Head of caudate nucleus (tissue), 42 donors: ENCODE measurements at places on chromosomes 7 and 10.
A peak's percentile ranks its signal among the peaks of the same experiment; 100 is the strongest.

- no peak for DNase-seq
Measured at GRCh38 chr10:58081353-58081752, 186.3 kb downstream of the IPMK start.

DNA sequence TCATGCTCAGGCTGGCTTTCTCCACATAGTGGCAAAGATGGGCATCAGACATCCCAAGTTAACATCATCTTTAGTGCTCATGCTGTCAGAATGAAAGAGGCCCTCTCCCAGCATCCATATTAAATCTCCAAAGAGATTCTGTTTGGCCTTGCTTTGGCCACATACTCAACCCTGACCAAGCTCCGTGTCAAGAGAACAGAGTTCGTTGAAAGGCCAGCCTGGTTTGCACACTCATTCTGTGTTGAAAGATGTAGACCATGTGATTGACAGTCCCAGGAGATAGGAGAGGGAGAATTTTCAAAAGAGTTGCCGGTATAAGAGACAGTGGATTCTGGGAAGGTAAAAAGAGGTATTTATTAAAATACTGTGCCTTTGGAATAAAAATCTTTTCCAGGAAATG is 19.7 kb downstream of the MET start:
- DNase-seq, result no peak

DNA sequence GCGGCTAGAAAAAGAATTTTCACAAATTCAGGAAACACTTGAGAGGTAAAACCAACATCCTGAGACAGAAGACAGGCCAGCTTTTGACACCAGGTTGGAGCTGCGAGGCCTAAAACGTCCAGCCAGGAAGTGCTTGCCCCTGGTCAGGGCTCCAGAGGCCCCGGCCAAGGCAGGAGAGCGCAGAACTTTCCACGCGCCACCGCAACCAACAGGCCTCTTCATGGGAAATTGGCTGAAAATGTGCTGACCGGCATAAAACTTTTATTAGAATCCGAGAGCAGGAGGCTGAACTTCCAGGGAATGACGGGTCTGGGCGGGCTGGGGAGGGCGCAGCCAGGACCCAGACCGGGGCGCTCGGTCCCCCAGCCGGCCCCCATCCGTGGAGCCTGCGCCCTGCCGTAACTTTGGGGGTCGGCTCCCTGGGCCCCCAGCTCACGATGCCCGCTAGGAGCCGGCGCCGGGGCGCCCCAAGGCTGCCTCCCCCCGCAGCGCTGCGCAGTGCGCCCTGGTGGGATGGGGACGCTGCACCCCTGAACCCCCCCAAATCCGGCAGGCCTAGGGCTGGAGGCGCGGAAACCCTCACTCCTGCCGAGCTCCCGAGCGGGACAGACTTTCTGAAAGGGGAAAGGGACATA is 414.0 kb upstream of the MKI67 start:
- no peak for DNase-seq

DNA sequence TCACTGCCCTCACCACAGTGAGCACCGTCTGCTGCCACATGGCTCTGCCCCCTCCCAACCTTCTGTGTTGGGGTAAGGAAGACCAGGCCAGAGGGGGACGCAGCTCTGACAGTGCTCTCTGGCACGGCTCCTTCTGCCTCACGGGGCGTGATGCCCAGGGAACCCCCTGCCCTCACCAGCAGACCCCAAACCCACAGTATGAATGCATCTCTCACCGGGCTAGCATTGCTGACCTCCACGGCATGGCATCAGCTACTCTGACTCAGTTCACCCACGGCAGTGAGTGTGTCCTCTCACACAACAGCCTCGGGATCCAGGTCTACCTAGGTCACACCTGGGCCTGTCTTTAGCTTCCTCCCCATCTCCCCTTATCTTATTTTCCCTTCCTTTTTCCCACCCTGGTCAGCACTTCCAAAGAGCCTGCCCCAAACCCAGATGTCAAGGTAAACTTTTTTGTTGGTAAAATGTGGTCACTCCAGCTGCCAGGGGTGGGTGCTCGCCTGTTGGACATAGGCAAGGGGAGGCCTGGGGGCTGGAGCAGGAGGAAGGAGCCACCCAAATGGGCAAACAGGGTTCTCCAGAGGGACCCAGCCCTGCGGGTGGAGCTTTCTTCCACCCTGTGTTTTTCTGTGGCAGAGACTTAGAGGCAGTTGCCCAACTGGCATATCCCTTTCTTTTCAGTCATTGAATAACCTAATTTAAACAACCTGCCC is 4.4 kb downstream of the CALML3 start:
- no peak for DNase-seq

GRCh38 chr7:45573204-45573603 is 964 bp upstream of the ADCY1 start:
- no peak for DNase-seq

- DNase-seq, result no peak
Measured at GRCh38 chr10:12690525-12691126, 310.9 kb downstream of the CCDC3 start.

GRCh38 chr7:111986601-111987000 is 219.6 kb downstream of the DOCK4 start:
- DNase-seq, result no peak

DNA sequence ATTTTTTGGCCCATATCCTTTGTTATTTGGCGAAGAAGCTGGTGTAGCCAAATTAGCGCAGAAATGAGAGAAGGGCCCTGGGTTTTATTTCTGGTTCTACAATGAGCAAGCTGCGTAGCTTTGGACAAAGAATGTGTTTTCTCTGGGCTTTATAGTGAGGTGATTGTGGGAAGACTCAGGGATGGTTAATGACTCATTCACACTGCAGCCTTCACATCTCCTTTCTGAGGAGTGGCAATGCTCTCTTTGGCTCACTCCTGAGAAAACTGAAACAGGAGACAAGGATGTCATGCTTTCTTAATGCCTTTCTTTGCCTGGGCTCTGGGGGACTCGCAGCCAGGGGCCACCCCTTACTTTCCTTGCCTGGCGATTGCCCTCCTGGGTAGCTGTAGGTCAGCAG is 271.0 kb upstream of the PODXL start:
- DNase-seq, result no peak

GRCh38 chr7:3087243-3087755 is 43.6 kb upstream of the CARD11 start:
- no peak for DNase-seq

GRCh38 chr7:70338015-70338414 is 739.7 kb downstream of the AUTS2 start:
- no peak for DNase-seq

- DNase-seq, result no peak
Measured at GRCh38 chr7:2205036-2205780, 27.5 kb downstream of the MAD1L1 start.

DNA sequence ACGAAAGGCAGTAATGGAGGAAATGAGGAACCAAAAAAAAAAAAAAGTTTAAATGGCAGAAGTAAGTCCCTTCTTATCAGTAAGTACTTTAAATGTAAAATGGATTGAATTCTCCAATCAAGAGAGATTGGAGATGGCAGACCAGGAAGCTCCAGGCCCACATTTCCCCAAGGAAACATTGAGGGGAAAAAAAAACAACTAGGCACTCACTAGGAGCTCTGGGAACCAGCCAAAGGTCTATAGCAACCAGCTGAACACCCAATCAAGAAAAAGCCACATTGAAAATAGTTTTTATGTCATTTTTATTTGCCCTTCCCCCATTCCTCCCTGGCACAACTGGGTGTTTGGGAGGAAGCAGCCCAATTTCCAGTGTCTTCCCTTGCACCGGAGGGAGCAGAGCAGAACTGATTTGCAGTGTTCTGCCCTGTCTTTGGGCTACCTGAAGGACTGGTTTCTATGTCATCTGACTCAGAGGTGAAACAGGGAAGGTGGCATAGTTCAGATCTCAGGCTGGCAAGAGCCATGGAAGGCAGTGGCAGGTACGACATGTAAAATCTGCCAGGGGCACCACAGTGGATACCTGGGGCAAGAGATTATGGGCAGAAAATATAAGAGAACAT is 121.9 kb downstream of the SMURF1 start:
- DNase-seq, result no peak

- DNase-seq, result no peak
Measured at GRCh38 chr7:140990193-140990962, 24.4 kb downstream of the MRPS33 start.

GRCh38 chr7:28705350-28705749 is 252.8 kb downstream of the TRIL start:
- no peak for DNase-seq

DNA sequence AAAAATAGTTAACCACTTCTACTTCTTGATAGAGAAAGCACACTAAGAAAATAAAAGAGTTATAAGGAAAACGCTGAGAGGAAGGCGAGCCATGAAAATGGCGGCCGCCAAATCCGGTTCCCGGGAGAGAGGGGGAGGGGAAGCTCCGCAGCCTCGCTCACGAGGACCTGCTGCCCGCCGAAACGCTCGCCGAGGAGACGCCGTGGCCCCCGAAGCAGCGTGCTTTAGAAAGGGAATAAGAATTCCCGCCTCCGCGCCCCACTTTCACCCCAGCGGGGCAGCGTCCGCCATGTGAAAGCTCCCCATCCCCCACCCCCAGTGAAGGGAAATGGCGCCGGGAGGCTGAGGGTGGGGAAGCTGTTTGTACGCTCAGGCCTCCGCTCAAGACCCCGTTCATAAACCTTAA is 505 bp downstream of the HNRNPA2B1 start:
- DNase-seq, result peak; percentile 85

DNA sequence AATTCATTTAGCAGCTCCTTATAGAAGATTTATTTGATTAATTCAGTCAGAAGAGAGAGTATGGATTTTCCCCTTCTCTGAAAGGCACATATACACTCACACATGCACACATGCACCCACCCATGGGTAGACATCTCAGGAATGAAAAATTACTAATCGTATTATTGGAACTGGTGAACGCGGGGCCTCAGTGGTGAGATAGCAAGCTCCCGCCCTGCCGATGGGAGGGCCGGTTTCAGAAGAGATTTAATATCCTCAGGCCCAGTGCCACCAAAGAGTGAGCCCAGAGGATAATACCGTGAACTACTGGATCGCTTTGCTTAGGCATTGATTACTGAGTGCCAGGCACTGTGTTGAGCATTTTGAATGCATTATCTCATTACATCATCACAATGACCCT is 38.0 kb upstream of the EMX2 start:
- no peak for DNase-seq

DNA sequence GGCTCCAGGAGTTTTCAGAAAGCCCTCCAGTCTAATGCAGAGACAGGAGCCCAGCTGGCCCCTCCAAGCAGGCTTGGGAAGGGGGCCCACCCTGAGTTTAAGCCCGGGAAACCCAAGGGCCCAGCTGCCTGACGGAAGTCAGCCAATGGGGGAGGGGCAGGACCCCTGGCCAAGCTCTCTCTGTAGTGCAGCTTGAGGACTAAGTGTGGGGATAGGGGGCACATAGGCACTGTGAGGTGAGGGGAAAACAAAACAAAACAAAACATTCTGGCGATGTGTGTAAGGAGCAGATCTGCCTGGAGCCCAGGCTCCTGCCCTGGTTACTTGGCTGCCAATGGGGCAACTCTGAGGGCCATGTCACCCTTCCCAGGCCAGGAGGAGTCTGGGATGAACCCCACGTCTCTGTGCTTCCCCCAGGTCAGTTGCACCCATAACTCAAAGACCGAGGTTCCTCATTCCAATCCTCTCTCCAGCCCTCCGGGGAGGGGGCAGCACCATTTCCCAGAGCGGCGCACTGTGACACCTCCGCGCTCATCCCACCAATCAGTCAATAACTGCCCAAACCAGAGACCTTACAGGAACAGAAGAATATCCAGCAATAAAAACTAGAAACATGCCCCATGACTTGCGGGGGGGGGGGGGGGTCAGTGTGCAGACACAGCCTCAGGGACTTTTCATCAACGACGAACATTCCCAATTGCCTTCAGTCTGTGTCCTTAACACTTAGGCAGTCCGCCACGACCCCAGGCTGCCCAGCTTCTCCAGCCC is 1.7 kb downstream of the CXCL12 start:
- no peak for DNase-seq

DNA sequence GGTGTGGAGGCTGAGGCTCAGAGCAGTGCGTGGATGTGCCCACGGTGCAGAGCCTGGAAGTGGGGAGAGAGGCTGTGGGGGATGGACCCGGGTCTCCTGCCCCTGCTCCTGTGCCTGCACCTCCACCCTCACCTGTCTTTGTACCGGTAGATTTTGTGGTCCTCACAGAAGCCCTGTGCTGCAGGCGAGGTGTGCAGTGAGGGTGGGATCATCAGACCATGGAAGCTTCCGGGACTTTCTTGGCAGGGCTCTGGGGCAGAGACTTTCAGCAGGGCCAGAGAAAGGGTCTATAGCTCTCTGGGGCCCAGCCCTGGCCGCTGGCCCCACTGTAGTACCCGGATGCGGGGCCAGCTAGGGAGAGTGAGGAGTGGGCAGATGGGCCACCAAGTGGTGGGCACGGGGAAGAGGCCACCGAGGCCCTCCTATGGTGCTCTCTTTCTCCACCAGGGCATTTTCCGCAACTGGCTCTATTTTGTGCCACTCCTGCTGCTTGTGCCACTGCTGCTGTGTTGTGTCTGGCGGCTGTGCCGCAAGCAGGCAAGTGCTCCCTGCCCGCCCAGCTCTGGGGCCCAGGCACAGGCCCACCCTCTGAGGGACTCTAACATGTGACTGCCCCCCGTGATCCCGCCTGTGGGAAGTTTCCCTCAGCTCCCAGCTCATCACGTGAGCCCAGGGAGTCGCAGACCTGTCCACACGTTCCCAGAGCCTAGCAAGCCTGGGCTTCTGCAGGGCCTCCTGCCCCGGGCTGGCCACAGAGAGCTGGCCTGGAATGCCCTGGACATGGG is 22.1 kb downstream of the ANTXRL start:
- DNase-seq, result no peak

GRCh38 chr7:108810756-108811385 is 241.2 kb downstream of the DNAJB9 start:
- no peak for DNase-seq

- no peak for DNase-seq
Measured at GRCh38 chr7:130831817-130832481, 97.9 kb upstream of the KLF14 start.

GRCh38 chr7:63925262-63925625 is 73.4 kb upstream of the ZNF722 start:
- DNase-seq, result peak; percentile 8

- DNase-seq, result no peak
Measured at GRCh38 chr10:30940256-30940655, 91.4 kb downstream of the ZNF438 start.

- DNase-seq, result no peak
Measured at GRCh38 chr10:133616371-133617130, 10.0 kb downstream of the FRG2B start.
